ENCODE measurements at places on chromosomes 12 and 14. TPM values are rescaled to one million over a fixed set of nuclear protein-coding genes. Genes with fewer than 3 reads are reported as not detected.

Gene SDR9C7
- not detected for total RNA-seq

Gene NAA25
- total RNA-seq = 35.3 TPM

DNA sequence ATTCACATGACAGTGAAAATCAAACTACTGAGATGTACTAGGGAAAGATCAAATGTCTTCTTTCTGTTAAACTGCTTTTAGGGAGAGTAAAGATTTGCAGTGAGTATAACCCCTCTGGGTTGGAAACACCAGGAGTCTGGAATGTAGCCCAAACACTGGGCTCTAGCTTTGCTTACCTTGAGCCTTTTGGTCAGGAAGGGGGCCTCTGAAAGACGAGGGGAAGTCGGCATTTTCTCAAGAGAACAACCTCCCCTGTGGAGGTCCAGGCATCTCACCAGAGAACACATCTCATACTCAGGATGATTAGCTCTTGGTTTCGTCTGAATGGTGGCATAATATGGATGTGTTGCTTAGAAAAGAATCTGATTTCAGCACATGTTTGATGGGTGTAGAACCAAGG, 169.0 kb downstream of the ZFP36L1 start:
- no peak for DNase-seq

DNA sequence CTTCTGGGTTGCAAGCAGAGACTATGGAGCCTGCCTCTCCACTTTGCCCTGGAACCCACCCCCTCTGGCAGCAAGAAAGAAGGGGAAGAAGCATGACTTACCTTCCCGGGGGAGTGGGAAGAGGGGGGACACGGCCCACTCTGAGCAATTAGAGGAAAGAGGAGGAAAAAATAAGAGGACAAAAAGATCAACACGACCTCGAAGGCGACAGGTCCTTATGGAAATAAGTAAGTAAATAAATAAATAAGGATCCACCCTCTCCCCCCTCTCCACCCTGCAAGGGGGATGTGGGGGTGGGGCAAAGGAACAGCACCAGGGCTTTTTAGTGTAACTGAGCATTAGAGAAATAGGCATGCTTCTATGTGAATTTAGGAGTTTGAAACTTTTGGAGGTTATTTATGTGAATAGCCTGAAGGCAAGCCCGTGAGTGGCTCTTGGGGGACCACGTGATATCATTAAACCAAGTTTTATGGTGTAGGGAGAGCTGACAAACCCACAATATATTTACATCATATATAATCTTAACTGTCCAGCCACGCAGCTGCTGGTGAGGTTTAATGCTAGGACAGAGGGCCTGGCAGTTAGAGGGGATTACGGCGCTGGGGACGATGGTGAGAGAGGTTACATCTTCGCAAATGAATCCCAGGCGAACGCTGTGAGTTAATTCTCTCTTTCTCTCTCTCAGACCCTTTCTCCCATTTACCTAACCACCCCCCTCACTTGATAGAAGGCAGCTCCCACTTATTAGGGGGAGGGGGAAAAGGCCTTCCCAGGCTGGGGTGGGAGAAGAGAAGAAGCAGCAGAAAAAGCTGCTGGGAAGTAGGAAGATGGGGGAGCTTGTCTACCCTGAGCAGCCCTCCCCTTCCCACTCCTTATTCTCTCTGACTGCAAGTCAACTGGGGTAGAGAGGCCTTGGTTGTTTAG, 4.8 kb downstream of the HOXC5 start:
- no peak for DNase-seq

- DNase-seq = no peak
These were observed 26.6 kb downstream of the TCHP start for GRCh38 chr12:109926488-109927210.

- DNase-seq = no peak
These were observed 45.6 kb downstream of the PITPNM2 start for GRCh38 chr12:123105211-123105826.

- DNase-seq = no peak
These were observed 170.1 kb upstream of the FKBP4 start for GRCh38 chr12:2624543-2625288.

DNA sequence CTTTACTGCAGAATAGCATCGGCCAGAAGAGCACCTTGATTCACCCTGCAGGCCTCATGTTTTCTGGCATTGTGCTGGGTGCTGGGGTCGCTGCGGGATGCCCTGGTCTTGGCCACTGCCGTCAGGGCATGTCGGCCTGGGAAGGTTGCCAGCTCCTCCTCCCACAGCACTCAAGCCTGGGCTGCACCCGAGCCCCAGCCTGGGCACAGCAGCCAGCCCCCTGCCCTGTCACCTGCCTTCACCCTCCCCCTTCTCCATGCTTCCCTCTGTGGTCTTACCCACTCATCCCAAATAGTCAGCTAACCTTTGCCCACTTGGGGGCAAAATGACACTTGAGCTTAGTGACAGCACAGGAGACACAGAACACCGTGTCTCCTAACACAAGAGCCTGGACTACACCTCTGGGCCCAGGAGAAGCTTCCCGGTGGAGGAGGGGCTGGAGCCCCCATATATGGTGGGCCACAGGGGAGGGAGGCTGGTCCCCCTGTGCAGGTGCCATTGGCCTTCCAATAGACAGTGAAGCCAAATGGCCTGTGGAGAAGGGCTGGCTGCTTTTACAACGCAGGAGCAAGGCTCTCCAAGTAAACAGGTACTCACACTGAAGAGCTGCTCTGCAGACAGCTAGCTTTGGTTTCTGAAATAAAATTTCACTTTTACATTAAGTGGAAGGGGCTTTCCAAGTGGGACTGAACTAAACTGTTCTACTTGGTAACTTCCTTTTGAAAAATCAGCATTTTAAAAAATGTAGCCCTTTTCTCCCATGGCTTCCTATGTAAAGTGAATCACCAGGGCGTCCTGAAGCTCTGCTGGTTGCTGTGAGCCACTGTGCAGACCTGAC, 51.2 kb upstream of the AMN start:
- no peak for DNase-seq

- no peak for DNase-seq
These were observed 1761.3 kb upstream of the SEL1L start for GRCh38 chr14:83294941-83295340.

- no peak for DNase-seq
These were observed 447.0 kb downstream of the SLC16A7 start for GRCh38 chr12:60042835-60043234.

DNA sequence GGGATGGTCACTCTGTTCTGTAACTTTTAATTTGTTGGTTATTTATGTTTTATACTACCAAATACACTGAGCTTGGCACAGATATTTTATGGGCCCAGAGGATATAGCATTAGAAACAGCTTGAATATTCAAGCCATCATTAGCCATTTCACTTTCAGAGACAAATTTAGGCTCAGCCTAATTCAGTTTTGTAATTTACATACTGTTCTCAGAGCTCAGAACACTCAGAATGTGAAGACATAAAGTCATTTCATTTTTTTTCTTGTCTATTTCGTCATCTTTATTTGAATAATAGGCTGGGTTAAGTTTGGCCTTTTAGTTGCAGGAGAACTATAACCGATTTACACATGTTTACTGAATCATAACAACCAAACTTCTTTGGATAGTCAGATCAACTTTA, 361.7 kb downstream of the SNAPC1 start:
- no peak for DNase-seq

DNA sequence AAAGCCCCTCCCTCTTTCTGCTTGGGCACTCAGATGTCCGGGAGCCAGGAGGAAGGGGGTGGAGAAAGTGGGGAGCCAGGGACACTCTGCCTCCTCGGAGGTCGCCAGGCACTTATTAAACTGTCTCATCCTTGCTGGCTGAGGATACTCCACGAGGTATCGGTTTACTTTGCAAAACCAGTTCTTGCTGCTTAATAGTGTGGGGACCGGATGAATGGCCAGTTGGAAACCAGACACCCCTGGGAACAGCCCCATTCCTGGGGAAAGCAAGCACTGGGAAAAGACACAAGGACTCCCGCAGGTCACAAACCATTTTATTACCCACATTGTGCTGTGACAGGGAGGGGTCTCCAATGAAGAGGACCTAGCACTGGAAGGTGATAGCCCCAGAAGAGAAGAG, 34.2 kb downstream of the CCDC88C start:
- no peak for DNase-seq

DNA sequence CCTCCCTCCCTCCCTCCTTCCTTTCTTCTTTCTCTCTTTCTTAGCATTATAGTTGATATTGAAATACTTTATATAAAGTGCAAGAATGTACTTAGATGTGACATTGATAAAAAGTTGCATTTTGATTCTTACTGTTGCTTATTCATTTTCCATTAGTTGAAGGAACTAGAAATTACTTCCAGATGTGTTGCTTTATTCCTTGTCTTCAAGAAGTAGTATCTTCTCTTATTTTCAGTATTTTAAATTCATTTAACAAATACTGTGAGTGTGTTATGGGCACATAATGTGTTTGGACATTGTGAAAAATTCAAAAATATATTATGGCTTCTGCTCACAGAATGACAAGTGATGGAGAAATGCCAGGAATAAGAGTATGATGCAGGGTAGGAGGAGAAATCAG, 45.6 kb downstream of the TRMT5 start:
- DNase-seq = no peak

DNA sequence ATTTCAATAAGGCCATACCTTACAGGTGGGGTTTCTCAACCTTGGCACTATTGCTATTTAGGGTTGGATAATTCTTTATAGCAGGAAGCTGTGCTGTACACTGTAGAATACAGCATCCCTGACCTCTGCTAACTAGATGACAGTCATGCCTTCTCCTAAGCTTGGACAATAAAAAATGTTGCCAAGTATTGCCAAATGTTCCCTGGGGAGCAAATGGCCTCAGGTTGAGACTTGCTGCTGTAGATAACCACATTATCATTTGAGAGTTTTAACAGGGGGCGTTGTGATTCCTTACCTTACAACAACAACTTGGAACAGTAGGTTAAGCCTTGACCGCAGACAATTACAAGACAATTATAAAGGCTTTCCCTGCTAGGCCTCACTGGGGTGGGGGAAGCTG, 1073.6 kb upstream of the TMEM132C start:
- no peak for DNase-seq

GRCh38 chr14:88209273-88209672, 113.8 kb downstream of the KCNK10 start:
- DNase-seq = no peak

DNA sequence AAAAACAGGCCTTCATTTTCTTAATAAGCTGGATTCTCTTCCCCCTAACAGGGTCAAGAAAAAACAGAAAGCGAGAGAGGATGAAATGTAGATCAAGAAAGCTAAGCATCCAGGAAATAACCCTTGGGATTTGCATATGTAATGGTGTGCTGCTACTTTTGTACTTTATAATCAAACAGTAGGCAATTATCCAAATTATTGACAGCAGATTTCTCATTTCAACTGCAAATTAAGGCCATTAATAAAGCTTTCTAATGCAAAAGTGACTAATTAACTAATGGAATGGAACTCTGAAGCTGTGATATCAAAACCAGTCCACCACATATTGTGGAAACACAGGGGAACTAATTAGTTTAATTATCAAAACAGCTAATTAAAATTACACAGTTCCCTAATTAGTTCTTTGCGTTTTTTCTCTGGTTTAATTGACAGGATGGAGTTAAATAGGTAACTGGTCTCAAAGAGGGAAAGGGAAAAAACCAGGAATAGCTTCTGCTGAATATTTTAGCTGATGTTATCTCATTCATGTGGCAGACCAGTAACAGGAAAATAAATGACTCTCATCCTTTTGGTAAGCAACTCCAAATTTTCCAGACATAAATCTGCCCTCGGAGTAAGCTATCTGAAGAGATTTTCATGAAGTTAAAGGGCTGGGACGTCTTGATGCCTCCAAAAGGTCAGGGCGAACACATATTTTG, 182.7 kb upstream of the LMO3 start:
- no peak for DNase-seq

- no peak for DNase-seq
These were observed 336.8 kb downstream of the NAV3 start for GRCh38 chr12:78167510-78167909.

- DNase-seq = no peak
These were observed 75.4 kb downstream of the GRIP1 start for GRCh38 chr12:66603461-66603860.

DNA sequence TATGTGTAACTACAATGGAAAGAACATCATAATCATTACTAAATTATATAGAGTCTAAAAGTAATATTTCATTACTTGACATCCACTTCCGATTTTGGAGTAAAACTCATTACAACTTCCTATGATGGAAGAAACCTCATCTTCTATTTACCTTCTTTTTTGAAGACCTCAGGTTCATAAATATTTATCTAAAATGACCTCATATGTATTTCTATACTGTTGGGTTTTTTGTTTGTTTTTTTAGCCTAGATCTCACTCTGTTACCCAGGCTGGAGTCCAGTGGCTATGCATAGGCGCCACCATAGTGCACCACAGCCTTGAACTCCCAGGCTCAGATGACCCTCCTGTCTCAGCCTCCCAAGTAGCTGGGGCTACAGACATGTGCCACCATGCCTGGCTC, 39.9 kb upstream of the BMAL2 start:
- DNase-seq = no peak

DNA sequence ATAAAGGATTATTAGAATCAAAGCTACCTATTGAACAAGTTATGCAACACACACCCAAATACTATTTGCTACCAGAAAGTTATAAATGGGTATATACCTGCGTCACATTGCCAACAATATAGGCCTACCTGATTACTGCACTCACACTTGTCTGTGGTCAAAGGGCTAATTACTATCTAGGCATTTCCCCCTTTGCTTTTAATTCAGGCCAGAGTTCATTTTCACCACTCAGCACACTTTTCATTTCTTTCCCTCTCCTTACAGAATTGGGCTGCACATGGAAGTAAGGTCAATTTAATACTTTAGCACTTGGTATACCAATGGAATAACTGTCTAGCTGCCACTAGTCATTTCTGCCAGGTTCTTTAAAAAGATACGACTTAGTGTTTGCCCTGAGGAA, 1.7 kb downstream of the SOS2 start:
- no peak for DNase-seq

- DNase-seq = no peak
These were observed 184.4 kb downstream of the SUDS3 start for GRCh38 chr12:118560733-118561132.

DNA sequence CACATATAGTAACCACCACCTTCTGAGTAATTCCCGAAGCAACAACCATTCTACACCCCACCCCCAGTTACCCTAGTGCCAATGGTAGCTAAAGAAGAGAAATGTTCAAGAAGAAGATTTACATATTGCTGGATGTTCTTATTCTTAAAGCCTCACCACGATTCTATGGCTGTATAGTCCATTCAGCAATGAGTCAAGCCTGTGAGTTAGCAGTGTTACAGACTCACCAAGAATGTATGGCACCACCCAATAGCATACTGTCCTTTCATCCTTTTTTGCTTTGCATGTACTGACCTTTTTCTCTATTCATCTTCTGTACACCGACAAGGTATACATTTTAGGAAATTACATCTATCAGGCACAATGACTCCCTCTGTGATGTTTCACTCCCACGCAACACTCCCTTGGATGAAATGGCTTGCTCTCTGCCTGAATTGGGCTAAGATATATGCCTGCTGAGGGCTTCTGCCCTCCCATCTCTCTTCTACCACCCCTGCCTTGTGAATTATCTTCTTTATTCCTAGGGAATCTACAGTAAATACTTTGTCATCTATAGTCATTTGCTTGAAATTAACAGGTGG, 945.8 kb downstream of the DIO2 start:
- no peak for DNase-seq

- no peak for DNase-seq
These were observed 99.6 kb downstream of the LIN7A start for GRCh38 chr12:80838024-80838658.

- DNase-seq = no peak
These were observed 1089.1 kb downstream of the SLC6A15 start for GRCh38 chr12:83823386-83824045.
